ENCODE measurements at places on chromosomes 12 and 14. TPM values are rescaled to one million over a fixed set of nuclear protein-coding genes. Genes with fewer than 3 reads are reported as not detected.

The ACRBP gene
- total RNA-seq, result 0.77 TPM

GRCh38 chr12:116152268-116152667 is 125.2 kb downstream of the MED13L start:
- no peak overlapping the region for H3K27ac ChIP-seq
- no peaks in the 10 kb centered on the region for H3K27me3 ChIP-seq
- no peaks in the 10 kb centered on the region for H3K36me3 ChIP-seq
- H3K4me3 ChIP-seq, result no peak overlapping the region

DNA sequence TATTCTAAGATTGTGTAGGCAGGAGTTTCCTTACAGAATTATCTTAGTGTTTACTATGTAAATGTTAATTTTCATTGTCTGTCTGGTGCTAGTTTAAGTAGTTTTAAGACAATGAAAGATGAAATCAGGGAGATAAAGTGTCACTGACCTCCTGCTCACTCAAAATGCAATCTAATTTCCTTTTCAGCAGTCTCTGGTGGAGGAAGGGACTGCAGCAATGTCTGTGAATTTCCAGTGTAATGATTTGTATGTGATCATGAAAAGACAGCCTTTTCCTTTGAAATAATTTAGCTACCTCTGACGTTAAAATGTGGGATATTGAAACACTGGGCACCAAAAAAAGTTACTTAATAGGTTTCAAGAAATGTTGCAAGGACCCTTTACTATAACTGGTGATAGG is 779.7 kb upstream of the FLRT2 start:
- H3K27me3 ChIP-seq, result no peaks in the 10 kb centered on the region
- DNase-seq, result no peak
- H3K36me3 ChIP-seq, result no peaks in the 10 kb centered on the region
- no peak overlapping the region for H3K27ac ChIP-seq
- H3K4me3 ChIP-seq, result no peak overlapping the region

DNA sequence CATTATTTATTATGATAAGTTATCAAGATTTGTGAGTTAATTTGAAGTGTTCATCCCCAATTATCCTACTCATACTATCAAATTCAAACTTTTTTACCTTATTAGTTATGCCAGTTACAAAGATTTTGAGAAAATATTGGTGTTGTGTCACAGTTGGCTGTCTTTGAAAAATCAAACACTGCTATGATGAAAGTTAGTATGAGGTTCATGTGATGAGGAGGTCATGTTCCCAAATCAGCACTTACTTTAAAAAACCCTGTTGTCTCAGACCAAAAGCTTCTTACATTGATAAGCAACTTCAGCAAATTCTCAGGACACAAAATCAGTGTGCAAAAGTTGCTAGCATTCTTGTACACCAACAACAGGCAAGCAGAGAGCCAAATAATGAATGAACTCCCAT is 68.1 kb downstream of the TTC6 start:
- H3K27me3 ChIP-seq, result no peaks in the 10 kb centered on the region
- H3K27ac ChIP-seq, result no peak overlapping the region

GRCh38 chr12:124279315-124279714 is 15.6 kb upstream of the RFLNA start:
- no peaks in the 10 kb centered on the region for H3K36me3 ChIP-seq
- H3K27me3 ChIP-seq, result peaks cover 100% of the 10 kb centered on the region
- no peak for DNase-seq
- H3K27ac ChIP-seq, result no peak overlapping the region
- H3K4me3 ChIP-seq, result no peak overlapping the region

DNA sequence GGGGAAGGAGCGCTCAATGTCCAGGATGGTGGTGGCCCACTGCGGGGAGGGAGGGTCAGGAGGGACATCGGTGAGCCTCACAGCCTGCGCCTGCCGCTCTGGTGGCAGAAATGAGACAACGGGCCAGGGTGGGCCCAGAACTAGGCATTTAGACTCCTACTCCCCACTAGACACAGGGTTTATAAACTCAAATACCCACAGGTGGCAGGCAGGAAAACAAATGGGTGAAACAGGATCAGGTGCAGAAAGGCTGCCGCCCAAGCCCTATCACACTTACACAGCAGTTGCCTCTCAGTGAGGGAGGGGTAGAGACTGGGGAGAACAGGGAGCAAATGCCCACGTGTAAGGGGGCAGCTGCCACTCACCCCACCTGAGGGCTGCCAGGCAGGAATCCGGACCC is 46.4 kb downstream of the TRPV4 start:
- H3K4me3 ChIP-seq, result no peak overlapping the region
- no peaks in the 10 kb centered on the region for H3K27me3 ChIP-seq
- H3K27ac ChIP-seq, result no peak overlapping the region
- H3K36me3 ChIP-seq, result no peaks in the 10 kb centered on the region
- H3K4me1 ChIP-seq, result no peaks in the 10 kb centered on the region

DNA sequence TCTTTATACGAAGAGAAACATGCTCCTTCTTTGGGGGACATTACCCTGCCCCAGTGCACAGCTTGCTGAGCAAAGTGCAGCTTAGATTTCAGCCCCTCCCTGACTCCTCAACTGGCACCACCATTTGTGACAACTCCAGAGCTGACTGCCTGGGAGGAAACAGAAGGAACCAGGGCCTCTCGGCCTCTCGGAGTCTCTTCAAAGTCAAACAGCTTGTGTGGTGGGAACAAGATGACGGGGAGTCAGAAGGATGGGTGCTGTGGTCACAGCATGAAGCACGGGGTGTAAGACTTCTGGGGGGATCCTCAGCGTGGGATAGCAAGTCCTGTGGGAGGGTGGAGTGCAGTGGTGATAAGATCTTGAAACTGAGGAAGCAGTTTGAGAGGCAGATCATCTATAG is 123.5 kb upstream of the BCL2L14 start:
- no peaks in the 10 kb centered on the region for H3K27me3 ChIP-seq
- H3K36me3 ChIP-seq, result no peaks in the 10 kb centered on the region
- DNase-seq, result no peak
- H3K4me1 ChIP-seq, result peaks cover 6% of the 10 kb centered on the region
- no peak overlapping the region for H3K4me3 ChIP-seq
- H3K27ac ChIP-seq, result no peak overlapping the region

GRCh38 chr14:74579447-74580274 is 32.4 kb downstream of the LTBP2 start:
- DNase-seq, result peak; percentile 97
- peak overlapping the region; percentile 95 for H3K27ac ChIP-seq
- H3K4me1 ChIP-seq, result peaks cover 44% of the 10 kb centered on the region
- H3K36me3 ChIP-seq, result no peaks in the 10 kb centered on the region
- H3K27me3 ChIP-seq, result no peaks in the 10 kb centered on the region

DNA sequence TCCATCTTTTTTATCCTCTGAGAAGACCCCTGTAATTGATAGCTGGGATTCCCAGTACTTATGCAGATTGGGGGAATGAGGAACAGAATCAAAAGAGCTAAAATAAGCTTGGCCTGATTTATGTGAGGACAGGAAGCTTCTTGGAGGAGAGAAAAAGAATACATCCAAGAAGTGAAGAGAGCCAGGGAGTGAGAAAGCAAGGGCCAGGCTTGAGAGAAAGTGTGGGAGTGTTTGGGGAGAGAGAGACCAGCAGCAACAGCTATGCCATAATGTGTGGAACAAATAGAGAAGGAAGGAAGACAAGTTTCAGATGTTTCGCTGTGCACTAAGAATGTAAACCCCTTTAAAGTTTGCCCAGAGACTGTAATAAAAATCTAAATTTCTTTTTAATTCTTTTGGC is 4.0 kb upstream of the CCDC184 start:
- no peak for DNase-seq
- peaks cover 65% of the 10 kb centered on the region for H3K27me3 ChIP-seq
- H3K4me3 ChIP-seq, result no peak overlapping the region
- H3K27ac ChIP-seq, result no peak overlapping the region
- H3K36me3 ChIP-seq, result no peaks in the 10 kb centered on the region
- peaks cover 13% of the 10 kb centered on the region for H3K4me1 ChIP-seq

DNA sequence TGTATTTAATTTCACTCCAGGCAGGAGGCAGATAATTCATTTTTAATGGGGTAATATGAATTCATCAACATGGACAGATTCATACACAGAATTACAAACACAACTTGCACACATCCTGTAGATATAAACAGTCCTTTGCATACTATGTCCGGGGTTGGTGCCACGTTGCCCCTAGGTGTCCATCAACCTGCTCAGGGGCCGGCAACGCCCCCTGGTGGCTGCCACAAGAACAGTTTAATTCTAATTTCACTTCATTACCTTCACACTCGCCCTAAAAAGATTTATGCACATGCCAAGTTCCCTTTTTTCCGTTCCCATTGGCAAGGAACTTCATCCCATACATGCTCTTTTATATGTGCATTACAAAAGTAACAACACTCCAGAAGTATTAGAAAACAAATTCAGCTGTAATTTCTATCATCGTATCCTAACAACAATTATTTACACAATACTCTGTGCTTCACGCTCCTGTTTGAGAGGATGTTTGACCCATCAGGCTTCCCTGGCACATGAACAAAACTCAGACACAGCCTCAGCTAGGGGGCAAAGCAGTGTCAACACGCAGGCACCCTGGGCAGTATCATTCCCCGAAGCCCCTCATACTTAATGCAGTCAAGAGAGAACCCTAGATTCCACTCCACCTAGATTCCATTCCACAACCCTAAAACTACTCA is 15.5 kb downstream of the MANSC1 start:
- H3K4me3 ChIP-seq, result no peak overlapping the region
- H3K36me3 ChIP-seq, result no peaks in the 10 kb centered on the region
- peak; percentile 56 for DNase-seq
- H3K27me3 ChIP-seq, result no peaks in the 10 kb centered on the region
- H3K27ac ChIP-seq, result peak overlapping the region; percentile 85

DNA sequence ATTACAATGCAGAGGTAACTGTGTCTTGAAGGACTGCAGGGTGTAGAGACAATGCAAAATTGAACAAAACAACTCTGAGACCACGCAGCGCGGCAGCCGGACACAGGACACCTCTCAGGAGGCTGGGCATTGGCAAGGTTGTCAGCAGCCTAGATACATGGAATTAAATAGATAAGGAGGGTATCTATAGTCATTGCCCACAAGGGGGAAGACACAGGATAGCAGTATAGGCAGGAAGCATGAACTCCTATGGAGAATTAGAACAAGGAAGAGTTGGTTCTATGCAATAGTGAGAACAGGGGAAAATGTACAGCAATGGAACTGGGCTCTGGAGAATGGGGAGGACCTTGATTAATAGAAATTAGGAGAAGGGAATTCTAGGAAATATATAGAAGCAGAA is 164.1 kb downstream of the C12orf42 start:
- H3K27me3 ChIP-seq, result peaks cover 31% of the 10 kb centered on the region
- H3K4me1 ChIP-seq, result no peaks in the 10 kb centered on the region
- H3K4me3 ChIP-seq, result no peak overlapping the region
- no peak for DNase-seq
- H3K36me3 ChIP-seq, result no peaks in the 10 kb centered on the region
- no peak overlapping the region for H3K27ac ChIP-seq

GRCh38 chr14:74669256-74669655 is 43.6 kb downstream of the AREL1 start:
- H3K27me3 ChIP-seq, result no peaks in the 10 kb centered on the region
- DNase-seq, result no peak
- H3K36me3 ChIP-seq, result peaks cover 46% of the 10 kb centered on the region
- H3K27ac ChIP-seq, result no peak overlapping the region
- no peak overlapping the region for H3K4me3 ChIP-seq
- H3K4me1 ChIP-seq, result peaks cover 25% of the 10 kb centered on the region

- no peak overlapping the region for H3K27ac ChIP-seq
- no peaks in the 10 kb centered on the region for H3K36me3 ChIP-seq
- H3K4me1 ChIP-seq, result peaks cover 8% of the 10 kb centered on the region
- no peaks in the 10 kb centered on the region for H3K27me3 ChIP-seq
These were observed 11.1 kb upstream of the SMUG1 start for GRCh38 chr12:54199917-54200316.

GRCh38 chr14:36105401-36105800 is 71.1 kb downstream of the PTCSC3 start:
- peak; percentile 61 for DNase-seq
- H3K4me1 ChIP-seq, result no peaks in the 10 kb centered on the region
- H3K36me3 ChIP-seq, result no peaks in the 10 kb centered on the region

DNA sequence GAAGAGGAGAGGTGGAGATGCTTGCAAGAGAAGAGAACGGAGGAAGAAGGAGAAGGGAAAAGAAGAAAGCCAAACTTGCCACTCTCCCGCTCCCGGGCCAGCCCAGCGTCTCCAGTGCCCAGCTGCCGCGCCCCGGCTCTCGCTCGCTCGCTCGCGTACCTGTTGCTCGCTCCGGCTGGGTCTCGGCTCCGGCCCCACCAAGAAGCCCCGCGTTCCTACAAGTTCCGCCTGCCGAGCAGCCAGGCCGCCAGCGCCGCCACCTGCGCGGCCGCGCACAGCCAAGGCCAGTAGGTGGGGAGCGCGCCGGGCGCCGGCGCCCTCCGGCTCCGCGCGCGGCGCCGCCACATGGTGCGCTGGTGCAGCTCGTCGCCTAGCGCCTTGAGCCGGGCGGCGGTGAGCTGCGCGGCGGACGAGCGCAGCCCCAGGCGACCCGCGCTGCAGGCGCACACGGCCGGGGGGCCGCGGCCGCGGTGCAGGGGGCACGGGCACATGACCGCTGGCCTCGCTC is 370 bp downstream of the HRK start:
- peaks cover 27% of the 10 kb centered on the region for H3K27me3 ChIP-seq
- peak overlapping the region; percentile 72 for H3K4me3 ChIP-seq
- H3K4me1 ChIP-seq, result peaks cover 30% of the 10 kb centered on the region
- no peaks in the 10 kb centered on the region for H3K36me3 ChIP-seq

DNA sequence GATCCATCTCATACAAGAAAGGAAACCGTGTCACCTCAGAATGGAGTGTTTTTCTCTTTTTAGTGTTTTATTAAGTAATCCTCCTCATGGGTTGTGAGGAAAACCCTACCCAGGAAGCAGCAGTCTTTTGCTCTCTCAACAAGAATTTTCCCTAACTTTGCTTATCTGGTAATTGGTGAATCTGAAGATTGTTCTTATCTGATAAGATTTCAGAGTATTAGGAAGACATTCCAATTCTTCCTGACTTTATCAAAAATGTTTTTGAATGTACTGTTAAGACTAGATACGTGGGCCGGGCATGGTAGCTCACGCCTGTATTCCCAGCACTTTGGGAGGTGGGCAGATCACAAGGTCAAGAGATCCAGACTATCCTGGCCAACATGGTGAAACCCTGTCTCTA is 86.0 kb downstream of the PHLDA1 start:
- H3K36me3 ChIP-seq, result no peaks in the 10 kb centered on the region
- no peak overlapping the region for H3K4me3 ChIP-seq
- peaks cover 24% of the 10 kb centered on the region for H3K4me1 ChIP-seq

The TMX1 gene
- total RNA-seq, result 56.6 TPM
